Effector CD4-positive, alpha-beta T cell (primary cell): ENCODE measurements at places on chromosomes 1 and 21.

- no peak for DNase-seq
Measured at GRCh38 chr1:3895279-3895950, 4.7 kb downstream of the C1orf174 start.

DNA sequence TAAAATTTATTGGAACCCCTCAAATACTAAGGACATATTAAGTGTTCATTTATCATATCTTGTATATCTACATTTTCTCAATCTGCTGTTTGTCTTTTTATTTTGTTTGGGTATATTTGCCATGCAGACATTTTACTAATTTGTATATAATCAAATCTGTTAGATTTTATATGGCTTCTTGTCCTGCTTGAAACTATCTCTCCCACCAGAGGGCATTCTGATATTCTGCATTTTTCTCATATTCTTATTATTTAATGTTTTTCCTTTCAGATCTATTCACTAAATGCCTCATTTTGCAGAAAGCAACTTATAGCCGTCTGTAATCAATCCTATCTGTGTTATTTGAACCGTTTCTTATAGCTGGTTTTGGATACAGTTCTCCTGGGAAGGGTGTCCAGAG lies 745.5 kb downstream of the LRRIQ3 start:
- DNase-seq: no peak

GRCh38 chr1:49306507-49307070 lies 529.9 kb upstream of the BEND5 start:
- DNase-seq: no peak

DNA sequence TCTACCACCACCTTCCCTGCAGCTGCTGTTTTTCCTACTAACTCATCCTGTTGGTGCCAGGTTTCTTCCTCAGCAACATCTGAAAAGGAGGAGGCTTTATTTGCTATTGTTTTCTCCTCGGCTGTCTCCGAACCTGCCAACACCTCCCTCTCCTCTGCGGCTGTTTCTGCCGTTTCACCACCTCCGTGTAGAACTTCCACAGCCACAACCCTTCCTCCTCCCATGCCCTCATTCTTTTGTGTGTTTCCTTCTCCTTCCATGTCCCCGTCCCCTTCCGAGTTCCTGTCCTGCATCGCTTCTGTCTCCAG lies 59.0 kb upstream of the LRRC53 start:
- no peak for DNase-seq

DNA sequence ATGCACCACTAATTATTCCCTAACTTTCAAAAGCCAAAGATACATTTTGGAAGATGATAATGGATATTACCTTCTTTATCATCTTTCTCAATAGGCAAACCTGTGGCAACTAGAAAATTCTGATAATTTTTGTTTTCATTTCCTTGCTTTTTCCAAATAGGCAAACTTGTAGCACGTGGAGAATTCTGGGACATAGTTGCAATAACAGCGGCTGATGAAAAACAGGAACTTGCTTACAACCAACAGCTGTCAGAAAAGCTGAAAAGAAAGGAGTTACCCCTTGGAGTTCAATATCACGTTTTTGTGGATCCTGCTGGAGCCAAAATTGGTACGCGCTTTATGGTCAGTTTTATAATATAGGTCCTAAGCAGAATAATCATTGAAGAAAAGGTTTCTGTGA lies 1.5 kb downstream of the FPGT start:
- DNase-seq: no peak

GRCh38 chr1:226739696-226740065 lies 599 bp upstream of the ITPKB start:
- DNase-seq: no peak

DNA sequence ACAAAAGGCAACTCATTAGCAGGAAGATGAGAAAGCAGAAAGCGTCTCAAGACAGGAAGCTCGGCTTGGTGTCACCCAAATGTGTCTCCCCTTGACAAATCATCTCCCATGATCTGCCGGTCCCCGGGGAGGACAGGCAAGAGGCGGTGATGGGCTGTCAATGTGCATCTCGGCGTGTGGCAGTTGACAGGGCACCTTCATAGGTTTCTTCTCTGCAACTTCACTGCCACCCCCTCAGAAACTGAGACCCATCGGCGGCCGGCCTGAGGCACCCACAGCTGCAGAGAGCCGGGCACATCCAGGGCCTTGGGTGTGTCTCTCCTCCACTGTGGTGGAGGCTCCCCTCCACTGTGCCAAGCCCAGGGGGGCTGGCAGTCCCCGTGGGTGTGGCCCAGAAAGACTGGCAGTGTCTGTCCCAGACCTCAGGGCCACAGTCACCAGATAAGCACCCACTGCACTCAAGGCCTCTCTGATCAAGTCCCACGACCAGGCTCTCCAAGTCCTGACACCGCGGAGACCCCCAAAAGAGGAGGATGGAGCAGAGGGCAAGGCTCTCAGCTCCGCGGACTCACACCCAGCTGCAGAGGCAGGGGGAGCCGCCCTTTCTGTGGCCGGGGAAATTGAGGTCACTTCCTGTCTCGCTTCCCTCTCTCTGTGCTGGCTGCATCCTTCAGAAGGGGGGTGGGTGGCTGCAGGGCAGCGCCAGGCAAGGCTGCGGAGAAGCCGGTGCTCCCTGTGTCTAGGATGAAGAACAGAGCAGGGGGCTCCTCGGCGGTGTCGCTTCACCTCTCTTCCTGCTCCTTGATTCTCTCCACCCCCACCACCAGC lies 39.6 kb upstream of the LBR start:
- peak; percentile 70 for DNase-seq

- DNase-seq: no peak
Measured at GRCh38 chr1:75125161-75125726, 8.9 kb upstream of the LHX8 start.

GRCh38 chr1:56808410-56808809 lies 10.8 kb downstream of the FYB2 start:
- DNase-seq: no peak

DNA sequence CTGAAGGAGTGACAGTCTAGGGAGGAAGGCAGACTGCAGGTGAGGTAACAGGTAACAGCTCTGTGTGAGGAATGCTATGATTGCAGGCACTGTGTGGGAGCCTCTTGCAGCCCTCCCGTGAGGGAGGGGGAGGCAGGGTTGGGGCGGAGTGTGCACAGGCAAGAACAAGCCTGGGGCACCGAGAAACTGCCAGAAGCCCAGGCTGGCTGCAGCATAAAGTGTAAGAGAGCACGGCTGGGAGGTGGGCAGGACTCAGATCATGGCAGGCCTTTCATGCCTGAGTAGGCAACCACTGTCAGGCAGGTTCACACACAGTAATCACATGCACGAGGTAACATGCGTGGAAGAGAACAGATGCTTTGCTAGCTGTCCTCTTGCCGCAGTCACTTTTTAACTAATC lies 11.3 kb upstream of the RHEX start:
- DNase-seq: no peak

GRCh38 chr1:55726994-55727393 lies 511.8 kb upstream of the USP24 start:
- DNase-seq: no peak

- DNase-seq: no peak
Measured at GRCh38 chr1:160256396-160257046, 5.8 kb downstream of the DCAF8 start.

DNA sequence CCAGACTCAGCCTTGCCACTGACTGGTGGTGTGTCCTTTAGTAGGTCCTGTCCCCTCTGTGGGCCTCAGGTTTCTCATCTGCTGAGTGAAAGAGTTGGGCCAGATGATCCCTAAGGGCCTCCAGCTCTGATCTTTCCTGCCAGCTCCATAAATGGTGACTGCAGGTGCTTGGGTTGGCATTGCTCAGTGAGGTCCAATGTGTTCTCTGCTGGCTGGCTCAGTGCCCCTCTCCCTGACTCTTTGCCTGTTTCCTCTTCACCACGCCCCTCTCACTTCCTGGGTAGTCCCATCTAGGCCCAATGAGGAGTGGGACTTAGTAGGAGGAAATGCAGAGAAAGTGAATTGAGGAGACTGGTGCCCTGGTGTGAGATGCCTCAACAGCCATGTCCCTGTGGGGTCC lies 36.6 kb downstream of the UBE2T start:
- DNase-seq: no peak

DNA sequence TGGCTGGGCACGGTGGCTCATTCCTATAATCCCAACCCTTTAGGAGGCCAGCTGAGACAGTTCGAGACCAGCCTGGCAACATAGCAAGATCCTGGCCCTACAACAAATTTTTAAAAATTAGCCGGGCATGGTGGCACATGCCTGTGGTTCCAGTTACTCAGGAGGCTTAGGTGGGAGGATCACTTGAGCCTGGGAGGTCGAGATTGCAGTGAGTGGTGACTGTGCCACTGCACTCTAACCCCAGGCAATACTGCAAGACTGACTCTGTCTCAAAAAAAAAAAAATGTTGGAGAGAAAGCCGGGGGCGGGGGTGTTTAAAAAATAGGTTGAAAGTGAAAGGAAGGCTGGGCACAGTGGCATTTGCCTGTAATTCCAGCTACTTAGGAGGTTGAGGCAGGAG lies 16.5 kb downstream of the CLDN19 start:
- no peak for DNase-seq

GRCh38 chr1:87048237-87048636 lies 133.8 kb downstream of the HS2ST1 start:
- DNase-seq: no peak

DNA sequence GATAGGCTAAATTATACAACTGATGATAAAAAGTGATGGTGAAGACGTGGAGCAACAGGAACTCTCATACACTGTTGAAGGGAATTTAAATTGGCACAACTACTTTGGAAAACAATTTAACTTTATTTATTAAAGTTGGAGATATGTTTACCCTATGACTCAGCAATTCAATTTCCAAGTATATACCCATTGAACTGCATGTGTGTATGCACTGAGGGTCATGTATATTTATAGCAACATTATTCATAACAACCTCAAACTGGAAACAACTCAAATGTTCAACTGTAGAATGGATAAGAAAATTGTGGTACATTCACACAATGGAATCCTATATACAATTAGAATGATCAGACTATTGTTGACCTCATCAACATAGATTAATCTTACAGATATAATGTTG lies 16.5 kb upstream of the BCAS2 start:
- DNase-seq: no peak

DNA sequence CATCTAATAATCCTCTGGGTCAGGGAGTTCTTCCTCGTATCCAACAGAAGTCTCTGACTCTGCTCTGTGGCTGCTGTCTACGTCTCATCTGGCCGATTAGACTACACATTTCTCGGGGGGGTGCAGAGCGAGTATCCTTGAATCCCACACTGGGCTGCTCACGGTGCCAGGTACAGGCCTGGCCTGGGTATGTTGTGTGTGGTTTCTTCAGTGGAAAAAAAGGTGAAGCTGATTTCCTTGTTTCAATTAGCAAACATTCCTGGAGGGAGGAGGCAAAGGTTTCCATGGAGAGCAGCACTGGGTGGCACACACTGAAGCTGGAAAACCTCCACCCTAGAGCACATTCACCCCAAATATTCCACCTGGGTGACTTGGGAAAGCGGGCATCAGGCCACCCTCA lies 2.0 kb upstream of the RAB7B start:
- DNase-seq: no peak

- DNase-seq: no peak
Measured at GRCh38 chr1:204782118-204782700, 88.5 kb upstream of the NFASC start.

DNA sequence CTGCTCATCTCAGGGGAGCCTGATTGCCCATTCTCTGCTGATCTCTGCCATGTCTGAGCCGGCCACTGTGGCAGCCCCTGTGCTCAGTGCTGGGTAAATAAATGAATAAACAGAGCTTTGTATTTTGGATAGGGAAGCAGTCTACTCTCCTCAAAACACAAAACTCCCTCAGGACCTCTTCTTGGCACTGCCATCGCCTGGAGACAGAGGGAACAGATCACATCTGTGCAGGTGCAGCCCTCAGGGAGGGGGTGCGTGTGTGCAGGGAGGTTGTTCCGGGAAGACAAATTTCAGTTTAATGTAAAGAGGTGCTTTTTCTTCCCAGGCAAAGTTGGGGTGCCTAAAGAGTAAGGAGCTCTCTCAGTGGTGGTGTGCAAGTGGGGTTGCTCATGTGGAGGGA lies 7.7 kb upstream of the FAM167B start:
- no peak for DNase-seq

DNA sequence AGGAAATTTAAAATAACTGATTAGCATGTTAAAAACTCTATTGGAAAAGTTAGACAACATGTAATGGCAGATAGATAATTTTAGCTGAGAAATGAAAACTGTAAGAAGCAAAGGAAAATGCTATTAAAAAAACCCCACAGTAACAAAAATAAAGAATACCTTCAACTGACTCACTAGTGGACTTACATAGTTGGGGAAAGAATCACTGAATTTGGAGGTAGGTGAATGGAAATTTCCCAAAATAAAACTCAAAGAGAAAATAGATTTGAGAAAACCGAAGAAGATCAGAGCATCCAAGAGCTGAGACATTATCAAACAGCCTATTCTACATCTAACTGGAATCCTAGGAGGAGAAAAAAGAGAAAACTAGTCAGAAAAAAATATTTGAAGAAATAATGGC lies 34.7 kb downstream of the PDE4B start:
- DNase-seq: no peak

- no peak for DNase-seq
Measured at GRCh38 chr1:61561666-61562065, 163.3 kb downstream of the TM2D1 start.

DNA sequence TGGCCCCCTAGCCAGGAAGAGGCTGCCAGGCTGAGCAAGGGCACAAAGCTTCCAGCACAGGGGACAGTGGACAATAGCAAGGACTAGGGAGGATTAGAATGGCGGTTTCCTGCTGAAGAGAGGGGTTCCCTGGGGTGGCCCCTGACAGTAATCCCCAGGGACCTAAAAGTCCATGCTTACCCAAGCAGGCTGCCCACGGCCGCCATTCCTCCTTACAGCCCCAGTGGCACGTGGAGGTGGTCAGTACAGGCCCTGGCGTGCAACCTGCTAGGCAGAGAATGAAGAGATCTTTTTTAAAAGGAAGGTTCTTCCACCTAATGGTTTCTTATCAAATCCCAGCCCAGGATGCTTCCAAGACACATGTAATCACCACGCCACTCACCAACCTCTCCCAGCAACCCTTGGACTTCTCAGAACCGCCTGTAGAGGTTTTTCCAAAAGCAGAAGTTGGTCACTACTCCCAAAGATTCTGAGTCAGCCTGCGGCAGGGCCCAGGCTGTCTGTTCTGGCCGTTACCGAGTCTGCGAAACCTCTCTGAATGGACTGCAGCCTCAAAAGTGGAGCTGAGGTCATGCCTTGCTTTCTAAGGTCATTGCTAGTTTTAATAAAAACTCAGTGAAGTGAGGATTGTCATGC lies 926 bp downstream of the MRPL55 start:
- no peak for DNase-seq

- peak; percentile 68 for DNase-seq
Measured at GRCh38 chr1:25430967-25431881, 527 bp downstream of the MACO1 start.

DNA sequence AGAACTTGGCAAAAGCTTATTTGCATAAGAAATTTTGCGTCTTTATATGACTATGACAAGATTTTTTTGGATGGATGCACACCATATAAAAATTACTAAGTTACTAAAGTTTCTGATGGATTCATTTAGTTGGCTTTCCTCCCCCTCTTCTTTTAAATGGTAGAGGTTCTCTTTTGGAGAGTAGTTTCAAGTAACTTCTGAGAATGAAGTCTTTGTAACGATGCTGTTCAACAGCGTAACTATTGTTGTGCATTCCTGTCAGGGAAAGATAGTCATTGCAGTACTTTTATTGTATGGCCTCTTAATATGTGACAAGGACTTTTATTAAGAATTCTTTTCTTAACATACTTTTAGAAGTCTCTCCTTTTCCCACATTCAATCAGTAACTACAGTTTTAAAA lies 16.0 kb downstream of the NFIA start:
- no peak for DNase-seq

- DNase-seq: no peak
Measured at GRCh38 chr1:114209971-114210370, 56.3 kb upstream of the SYT6 start.
